NCI-H187 (cell line): ENCODE measurements at places on chromosomes 2 and 18.

- DNase-seq, result no peak
These were observed 54.4 kb downstream of the VAPA start for GRCh38 chr18:9968081-9968848.

GRCh38 chr2:3257826-3258225 is 119.8 kb downstream of the EIPR1 start:
- DNase-seq, result no peak

DNA sequence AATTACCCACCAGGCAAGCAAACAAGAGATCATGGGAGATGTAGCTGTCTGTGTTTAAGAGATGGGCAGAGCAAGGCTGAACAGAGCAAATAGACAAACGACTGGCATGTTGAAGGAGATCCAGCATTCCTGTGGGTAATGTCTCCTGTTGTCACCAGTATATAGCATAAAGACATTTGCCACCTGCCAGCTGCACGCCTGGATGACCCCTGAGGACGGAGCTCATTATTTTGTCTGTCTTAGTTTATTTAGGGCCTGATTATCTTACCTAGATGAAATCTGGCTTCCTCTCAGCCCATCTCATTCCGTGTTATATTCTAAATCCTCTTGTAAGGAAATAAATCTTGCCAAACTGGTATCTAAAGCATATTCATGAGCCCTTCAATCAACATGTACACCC is 510.3 kb upstream of the LINC00305 start:
- DNase-seq, result no peak

GRCh38 chr2:113207021-113207420 is 33.2 kb downstream of the PSD4 start:
- no peak for DNase-seq

GRCh38 chr2:20225294-20226151 is 593 bp upstream of the SDC1 start:
- peak; percentile 87 for DNase-seq

GRCh38 chr2:109170645-109171044 is 41.6 kb downstream of the SH3RF3 start:
- no peak for DNase-seq

DNA sequence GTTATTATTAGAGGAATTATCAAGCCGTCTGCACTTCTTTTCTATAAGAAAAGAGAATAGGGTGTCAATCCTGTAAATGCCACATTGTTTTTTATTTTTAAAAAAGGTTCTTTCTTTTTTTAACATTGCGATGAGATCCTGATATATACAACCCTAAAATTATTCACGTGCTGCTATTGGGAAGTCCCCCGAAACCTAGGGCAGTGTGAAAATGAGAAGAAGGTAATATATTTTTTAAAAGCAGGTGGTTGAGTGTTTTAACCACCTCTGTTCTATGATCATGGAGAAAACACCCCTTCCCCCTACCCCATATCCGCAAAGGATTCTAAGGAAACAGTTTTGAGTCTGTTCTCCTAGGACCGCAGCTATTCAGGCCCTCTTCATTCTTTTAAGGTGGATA is 94.5 kb upstream of the KLHL14 start:
- DNase-seq, result no peak

DNA sequence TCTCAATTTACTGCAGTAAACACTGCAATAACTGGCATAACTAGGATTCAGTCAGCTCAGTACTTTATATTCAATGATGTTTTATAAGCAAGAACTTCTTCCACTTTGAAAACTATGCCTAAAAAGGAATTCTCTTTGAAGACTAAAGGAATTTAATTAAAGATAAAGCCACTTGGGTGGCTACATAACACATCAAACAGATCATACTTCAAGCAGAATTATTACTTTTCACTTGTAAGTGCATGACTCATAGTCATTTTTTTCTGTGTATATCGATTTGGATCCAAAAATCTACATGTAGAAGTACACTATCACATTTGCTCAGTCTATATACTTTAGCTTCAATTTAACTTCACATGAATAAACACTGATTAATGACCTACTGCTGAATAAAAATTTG is 4.0 kb downstream of the KANSL1L start:
- DNase-seq, result no peak

DNA sequence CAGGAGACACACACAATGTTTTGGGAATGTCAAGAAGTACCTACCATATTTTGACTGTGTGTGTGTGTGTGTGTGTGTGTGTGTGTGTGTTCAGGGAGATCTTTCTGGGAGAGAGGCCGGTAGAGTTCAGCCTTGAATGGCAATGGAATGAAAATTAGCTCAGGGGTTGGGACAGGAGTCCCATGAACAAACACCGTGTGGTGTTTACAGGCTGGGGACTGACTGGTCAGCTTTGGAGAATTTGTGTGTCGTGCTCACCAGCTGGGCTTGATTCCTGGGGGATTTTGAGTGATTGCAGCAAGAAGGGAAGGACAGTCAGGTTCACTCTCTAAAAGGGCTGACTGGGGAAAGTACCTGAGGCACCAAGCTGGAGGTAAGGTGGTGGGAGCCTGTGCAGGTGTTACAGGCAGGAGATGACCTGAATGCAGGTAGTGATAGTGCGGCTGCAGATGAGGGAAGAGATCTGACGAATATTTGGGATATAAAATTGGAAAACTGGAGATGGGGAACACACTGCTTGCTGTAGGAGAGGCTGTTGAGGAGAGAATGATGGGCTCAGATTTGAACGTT is 2.5 kb upstream of the ADNP2 start:
- no peak for DNase-seq

GRCh38 chr18:10228326-10228725 is 226.1 kb upstream of the APCDD1 start:
- no peak for DNase-seq

GRCh38 chr2:45699032-45699658 is 47.7 kb downstream of the PRKCE start:
- no peak for DNase-seq

GRCh38 chr2:48589170-48589767 is 28.4 kb upstream of the GTF2A1L start:
- peak; percentile 19 for DNase-seq

GRCh38 chr18:28863396-28863795 is 686.5 kb upstream of the CDH2 start:
- no peak for DNase-seq

DNA sequence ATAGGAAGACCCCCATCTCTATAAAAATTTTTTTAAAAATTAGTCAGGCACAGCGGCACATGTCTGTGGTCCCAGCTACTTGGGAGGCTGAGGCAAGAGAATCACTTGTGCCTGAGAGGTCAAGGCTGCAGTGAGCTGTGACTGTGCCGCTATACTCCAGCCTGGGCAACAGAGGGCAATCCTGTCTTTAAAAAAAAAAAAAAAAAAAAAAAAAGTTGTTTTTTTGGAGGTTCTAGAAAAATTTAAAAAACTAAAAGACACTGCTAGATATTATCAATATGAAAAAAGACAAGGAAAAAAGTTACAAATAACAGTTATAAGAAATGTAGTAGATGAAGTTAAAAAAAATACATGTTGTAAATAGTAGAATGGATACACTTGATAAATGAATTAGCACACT is 56.1 kb upstream of the C2orf15 start:
- no peak for DNase-seq

- no peak for DNase-seq
These were observed 909.2 kb downstream of the CCDC85A start for GRCh38 chr2:57093020-57093419.

GRCh38 chr2:128774320-128775216 is 455.9 kb upstream of the HS6ST1 start:
- no peak for DNase-seq

GRCh38 chr18:60664736-60665135 is 292.2 kb upstream of the MC4R start:
- no peak for DNase-seq

GRCh38 chr2:11467129-11467649 is 1.2 kb upstream of the E2F6 start:
- DNase-seq, result no peak

- no peak for DNase-seq
These were observed 41.6 kb downstream of the KCNE4 start for GRCh38 chr2:223093436-223094241.

DNA sequence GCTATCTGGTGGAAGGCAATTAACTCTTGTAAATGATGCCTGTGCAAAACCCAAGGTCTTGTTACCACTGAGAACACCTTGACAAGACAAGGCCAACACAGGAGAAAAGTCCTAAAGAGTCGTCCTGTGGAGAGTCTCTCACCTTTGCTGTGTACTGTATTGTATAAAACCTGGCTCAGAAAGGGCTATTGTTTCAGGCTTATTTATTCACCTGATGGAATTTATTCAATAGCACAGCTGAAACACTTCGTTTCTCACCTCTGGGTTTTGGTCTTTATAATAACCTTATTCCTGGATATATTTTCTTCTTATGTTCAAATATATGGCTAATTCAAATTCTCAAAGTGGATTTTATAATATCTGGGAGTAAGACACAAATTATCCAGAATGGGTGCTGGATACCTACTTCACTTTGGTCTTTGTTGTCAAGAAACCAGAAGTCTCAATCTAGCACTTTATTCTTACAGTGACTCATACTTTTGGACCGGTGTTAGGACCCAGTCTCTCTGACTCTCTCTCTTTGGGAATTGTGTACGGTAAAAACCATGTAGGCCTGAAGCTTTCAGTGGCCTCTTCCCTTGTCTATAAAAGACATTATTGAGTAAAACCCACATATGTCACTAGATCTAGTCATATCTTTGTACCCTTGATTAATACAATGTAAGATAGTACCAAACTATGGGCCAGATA is 16.1 kb upstream of the STAT4 start:
- no peak for DNase-seq

DNA sequence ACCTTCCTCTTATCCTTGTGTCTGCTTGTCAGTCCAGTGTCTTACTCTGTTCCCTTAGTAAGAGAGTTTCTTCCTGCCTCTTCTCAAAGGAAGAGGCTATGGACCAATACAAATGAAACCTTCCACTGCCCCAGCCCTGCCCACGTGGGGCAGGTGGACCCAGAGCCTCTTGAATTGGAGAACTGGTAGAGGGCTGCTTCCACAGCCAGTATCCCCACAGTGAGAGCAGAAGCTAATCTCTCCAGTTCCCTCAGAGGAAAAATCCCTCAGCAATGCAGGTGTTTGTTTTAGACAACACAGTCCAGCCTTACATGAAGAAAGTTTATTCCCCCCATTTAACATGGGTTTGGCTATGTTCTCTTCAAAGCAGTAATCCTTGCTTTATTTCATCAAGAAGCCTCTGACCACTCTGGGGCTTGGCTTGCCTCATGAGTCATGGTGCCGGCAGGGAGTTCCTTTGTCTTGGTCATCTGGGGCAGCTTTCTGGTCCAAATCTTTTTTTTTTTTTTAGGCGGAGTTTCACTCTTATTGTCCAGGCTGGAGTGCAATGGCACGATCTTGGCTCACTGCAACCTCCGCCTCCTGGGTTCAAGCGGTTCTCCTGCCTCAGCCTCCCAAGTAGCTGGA is 6.5 kb upstream of the CYBRD1 start:
- DNase-seq, result no peak

DNA sequence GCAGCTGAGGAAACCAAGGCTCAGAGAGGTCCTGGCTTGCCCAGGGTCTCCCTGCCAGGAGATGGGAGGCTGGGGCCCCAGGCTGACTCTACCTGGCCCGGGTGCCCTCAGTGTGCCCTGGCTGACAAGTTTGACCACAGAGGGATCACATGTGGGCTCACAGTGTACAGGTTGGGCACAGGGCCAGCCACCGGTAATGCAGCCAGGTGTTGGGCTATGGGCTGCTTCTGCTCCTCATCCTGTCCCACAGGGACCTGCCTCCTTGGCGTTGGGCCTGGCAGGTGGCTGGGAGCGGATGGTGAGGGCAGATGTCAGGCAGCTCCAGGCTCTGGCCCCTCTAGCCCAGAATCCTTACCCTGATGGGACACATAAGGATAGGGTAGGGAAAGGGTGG is 250.5 kb downstream of the LOXHD1 start:
- DNase-seq, result no peak

- no peak for DNase-seq
These were observed 18.6 kb upstream of the CYP26B1 start for GRCh38 chr2:72166279-72166678.

GRCh38 chr2:14137643-14138042 is 494.9 kb upstream of the LRATD1 start:
- no peak for DNase-seq

GRCh38 chr2:25228848-25229278 is 60.5 kb upstream of the POMC start:
- DNase-seq, result peak; percentile 48

DNA sequence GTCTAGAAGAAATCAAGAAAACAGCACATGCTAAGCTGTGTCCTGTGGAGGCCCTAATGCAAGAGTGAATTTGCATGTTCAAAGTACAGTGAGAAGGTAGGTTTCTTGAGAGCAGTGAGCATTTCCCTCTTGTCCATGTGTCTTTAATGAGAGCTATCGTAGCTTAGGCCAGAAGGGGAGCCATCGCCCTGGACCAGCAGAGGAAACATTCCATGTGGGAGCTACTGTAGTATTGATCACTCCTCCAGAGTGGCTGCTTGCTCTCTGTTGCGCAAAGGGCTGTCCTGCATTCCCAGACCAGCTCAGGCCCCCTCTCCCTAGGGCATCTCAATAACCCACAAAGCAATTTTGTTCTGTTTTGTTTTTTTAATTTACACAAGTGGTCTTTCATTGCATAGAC is 950.1 kb downstream of the CNTNAP5 start:
- DNase-seq, result no peak

- no peak for DNase-seq
These were observed 10.4 kb upstream of the MAP3K2 start for GRCh38 chr2:127398239-127398590.

- DNase-seq, result no peak
These were observed 95.1 kb downstream of the ZFP36L2 start for GRCh38 chr2:43131051-43131889.

- no peak for DNase-seq
These were observed 24.3 kb downstream of the TMEM237 start for GRCh38 chr2:201618744-201619662.

- DNase-seq, result no peak
These were observed 17.8 kb upstream of the PMAIP1 start for GRCh38 chr18:59881728-59882656.

DNA sequence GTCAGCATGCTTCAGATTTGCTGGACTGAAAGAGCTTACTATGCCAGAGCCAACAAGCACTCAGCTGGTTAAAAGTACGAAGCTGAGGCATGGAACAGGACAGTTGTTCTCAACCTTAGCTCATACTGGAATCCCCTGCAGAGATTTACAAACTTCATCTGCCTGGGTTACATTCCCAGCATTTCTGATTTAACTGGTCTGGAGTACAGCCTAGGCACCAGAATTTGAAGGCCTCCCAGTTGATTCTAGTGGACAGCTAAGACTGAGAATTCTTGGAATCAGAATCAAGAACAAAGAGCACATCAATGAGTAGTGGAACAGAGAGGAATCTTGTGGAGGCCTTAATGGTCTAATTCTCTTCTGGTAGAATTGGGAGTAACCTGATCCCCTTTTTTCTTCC is 298.2 kb upstream of the NXPH2 start:
- DNase-seq, result no peak
